ENCODE measurements at places on chromosomes 11 and 22.

GRCh38 chr11:73223998-73224730 lies 6.1 kb downstream of the P2RY2 start:
- DNase-seq = no peak

GRCh38 chr11:112290493-112290850 lies 29.8 kb upstream of the PLET1 start:
- DNase-seq = no peak

GRCh38 chr11:64251016-64251752 lies at the start of gene PLCB3:
PLCB3 (plus strand) TSS chr11:64251530; CDS start chr11:64251650, 120 bp downstream.
- DNase-seq = peak; percentile 39

- DNase-seq = no peak
These were observed 10.5 kb downstream of the ARHGEF17 start for GRCh38 chr11:73318501-73319011.

DNA sequence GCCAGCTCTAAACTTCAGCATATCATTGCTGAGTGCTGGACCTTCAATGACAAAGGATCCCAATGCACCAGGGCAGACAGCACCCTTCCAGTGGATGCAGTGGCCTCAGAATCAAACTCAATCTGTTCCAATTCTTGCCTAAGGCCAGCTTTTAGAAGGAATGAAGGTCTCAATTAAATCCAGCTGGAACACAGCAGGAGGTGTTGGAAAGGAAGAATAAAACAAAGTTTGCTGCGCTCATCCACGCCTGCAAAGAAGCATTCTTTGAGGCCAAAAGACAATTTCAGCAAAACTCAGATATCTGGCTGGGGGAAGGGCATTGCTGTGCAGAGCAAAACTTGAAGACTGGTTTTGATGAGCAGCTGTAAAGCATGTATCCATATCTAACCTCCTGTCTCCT lies 120.7 kb downstream of the CCDC81 start:
- no peak for DNase-seq

- no peak for DNase-seq
These were observed 90.9 kb downstream of the CTTN start for GRCh38 chr11:70489276-70489675.

DNA sequence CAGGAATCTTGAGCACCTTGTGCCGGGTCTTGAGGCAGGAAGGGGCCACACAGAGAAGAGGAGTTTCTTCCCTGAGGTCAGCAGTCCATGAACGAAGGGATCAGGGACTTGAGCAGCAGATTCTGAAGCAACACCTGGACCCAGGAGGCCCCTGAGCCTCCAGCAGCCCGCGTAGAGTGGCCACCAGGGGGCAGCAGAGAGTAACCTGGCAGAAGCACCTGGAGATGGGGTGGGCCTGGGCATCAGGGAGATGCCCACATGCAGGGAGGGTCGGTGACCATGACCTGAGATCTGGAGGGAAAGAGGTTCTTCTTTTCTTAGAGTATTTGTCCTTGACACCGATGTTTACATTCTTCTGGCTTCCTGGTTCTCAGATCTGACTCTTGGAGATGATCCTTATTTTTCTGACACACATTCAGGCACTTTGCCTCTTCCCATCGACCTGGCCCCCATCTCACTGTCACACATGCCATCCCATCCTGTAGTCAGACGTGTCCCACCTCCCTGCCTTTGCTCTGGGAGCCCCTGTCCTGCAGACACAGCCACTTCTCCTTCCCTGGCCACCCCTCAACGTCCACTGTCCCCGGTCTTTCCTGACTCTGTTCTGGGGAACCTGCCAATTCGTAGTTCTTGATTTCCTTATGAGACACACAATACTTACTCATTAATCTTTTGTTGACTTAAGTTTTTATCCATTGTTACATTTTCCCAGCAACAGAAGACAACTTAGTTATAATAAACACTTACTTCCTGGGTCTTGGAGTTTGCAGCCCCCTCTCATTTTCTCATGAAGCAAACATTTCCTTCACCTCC lies 66.5 kb downstream of the GGTLC2 start:
- peak; percentile 66 for DNase-seq

DNA sequence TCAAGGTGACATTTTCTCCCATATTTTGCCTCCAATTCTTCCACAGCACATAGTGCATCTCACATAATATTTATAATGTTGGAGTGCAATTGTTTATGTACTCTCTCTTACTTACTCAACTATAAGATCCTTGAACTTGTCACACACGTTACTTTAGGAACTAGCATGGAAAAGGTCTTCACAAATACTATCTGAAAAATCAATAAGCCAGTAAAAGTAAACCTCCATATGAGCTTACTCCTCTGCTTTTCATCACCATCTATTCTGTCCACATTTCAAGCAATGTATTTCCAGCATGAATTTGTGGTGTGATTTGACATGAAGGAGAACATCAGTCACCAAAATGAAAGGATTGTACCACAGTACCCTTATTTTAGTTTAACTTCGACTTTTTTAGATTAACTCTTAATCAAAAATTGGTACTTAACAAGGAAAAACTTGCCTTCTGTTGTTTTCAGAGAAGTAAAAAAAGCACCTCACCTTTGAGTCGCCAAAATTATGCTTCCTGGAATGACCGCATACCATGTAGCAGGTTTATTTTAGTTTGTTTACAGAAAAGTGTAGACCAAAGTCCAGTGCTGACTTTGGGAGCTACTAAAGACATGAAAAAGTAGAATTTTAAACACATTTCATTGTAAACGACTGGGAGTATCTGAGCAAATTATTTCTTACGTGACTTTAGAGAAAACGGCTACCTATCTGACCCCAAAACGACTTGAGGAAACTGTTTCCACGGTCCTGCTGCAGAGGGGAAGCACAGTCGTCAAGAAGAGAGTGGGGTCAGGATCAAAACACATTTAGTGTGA lies at the start of gene SLC22A9:
Gene SLC22A9 (plus strand): TSS at position 621 of the 806 bp plus-strand sequence. CDS start 272 bp downstream, outside the sequence.
- DNase-seq = no peak

- DNase-seq = no peak
These were observed 9.2 kb upstream of the SLC35E4 start for GRCh38 chr22:30626413-30626812.

DNA sequence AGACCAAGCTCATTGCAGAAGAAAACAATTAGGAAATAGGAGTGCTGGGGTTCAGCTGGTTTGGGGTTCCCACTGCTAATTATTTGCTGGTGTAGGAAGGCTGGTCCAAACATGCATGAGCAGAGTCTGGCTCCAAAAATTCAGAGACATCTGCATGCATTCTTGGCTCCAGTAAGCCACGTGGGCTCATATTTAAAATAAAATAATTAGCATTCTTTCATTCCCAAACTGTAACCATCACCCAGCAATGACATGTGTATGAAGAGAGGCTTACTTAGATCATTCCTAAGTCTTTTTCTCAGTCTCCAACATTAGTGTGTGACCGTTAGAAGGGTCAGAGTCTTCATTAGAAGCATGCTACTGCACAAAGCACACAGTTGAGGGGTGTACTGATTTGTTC lies 58.4 kb downstream of the EFCAB6 start:
- DNase-seq = no peak

DNA sequence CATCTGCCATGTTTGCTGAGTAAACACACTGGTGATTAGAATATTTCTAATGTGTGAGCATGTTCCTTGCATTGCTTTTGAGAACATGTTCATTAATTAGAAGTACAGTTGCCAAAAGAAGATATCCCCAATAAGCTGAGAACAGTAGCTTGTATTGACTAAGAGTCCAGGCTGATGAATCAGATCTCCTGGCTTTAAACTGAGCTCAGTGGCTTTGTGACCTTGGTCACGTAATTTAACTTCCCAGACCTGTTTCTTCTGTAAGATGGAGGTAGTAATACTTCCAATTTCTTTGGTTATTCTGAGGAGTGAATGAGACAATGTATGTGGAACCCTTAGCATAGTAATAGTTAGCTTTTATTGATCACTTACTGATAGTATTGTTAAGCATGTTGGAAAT lies 61.9 kb downstream of the CYB5R2 start:
- no peak for DNase-seq

- no peak for DNase-seq
These were observed 7.2 kb upstream of the IL18BP start for GRCh38 chr11:71991494-71991893.

DNA sequence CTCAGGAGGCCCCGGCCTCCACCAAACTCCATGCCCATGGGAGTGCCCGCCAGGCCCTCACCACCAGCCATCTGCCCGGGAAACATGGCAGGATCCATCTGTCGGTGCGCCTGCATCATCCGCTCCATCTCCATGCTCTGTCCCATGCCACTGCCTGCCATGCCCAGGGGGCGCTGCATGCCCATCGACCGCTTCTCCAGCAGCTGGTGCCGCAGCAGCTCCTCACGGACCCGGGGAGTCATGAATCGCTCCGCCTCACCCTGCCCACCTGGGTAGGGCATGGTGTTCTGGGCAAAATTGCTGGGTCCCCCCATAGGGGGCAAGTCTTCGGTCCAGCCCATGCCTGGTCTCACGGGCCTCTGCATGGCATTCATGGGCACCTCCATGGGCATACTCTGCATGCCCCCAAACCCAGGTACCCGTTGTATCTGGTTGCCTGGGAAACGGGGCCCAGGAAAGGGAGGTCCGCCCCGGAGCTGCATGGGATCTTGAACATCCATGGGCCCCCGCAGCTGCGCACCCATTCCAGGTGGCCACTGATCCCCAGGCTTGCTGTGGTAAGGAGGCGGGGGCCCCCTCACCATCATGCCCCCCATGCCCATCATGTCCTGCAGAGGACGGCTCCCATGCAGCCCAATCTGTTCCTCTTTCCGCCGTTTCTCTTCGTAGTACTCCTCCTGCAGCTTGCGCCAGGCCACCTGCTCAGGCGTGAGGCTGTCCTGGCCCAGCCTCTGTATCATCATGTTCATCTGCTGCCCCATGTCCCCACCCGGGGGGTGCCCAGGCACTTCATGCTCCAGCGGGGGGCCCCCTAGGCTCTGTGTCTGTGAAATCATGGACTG lies 18.0 kb downstream of the CXCR5 start:
- DNase-seq = no peak

DNA sequence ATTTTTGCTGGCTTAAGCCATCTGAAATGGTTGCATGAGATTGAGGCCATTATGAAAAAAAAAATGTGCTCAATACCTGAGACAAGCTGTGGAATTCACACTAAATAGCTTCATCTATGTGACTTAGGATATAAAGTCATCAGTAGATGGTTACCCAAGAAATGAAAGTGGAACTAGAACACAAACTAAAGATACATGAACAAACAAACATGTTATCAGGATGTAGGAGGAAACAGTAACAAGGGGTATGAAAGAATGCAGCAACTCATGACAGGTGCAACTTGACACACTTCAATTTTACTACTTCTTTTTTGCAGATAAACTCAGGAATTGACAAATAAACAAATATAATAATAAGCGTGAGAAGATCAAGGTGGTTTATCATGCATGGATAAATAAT lies 155.0 kb downstream of the WT1 start:
- no peak for DNase-seq

DNA sequence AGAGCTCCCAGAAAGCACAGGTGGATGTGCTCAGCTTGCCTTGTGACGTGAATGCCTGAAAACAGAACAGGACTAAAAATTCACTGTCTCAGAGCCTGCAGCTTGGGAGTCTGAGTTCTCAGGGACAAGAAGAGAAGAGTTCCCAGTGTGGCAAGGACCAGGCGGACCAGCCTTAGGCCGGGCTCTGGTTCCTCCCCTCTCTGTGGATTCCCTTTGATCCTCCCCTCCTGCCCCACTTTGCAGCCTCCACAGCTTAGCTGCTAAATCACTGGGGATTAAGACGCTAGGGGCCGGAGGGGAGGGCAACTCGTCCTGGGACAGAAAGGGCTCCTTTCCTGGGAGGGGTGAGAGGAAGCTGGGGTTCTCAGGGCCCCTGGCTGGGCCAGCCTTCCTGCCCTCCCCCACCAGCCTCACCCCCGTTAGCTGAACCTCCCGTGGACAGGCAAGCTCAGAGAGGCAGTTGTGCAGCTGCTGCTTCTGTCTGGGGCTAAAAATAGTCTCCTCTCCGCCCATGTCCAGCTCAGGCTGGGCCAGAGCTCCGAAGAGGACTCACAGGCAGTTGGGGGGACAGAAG lies 29.9 kb upstream of the JAM3 start:
- DNase-seq = no peak

DNA sequence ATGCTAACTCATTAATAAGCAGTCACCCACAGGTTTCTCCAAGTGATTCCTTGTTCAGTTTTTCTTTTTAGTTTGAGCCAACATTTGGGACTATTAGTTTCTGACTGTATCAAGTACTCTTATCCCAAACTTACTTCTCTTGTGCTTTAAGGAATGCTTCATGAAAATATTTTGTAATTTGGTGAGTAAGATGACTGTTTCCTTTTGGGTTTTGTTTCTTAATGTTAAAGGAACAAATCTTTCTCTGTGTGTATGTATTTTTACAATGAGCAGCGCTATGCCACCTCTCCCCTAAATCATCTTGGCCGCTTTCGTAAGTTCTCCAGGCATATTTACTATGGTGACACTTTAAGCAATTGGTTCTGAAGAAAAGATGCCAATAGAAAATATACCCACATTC lies 72.4 kb downstream of the LDLRAD3 start:
- no peak for DNase-seq

- DNase-seq = no peak
These were observed 29.6 kb downstream of the TMEM184B start for GRCh38 chr22:38243007-38243765.

- DNase-seq = no peak
These were observed 8.9 kb downstream of the TTC28 start for GRCh38 chr22:28670756-28671155.

GRCh38 chr11:102592634-102593581 lies 32.2 kb downstream of the MMP20 start:
- no peak for DNase-seq

DNA sequence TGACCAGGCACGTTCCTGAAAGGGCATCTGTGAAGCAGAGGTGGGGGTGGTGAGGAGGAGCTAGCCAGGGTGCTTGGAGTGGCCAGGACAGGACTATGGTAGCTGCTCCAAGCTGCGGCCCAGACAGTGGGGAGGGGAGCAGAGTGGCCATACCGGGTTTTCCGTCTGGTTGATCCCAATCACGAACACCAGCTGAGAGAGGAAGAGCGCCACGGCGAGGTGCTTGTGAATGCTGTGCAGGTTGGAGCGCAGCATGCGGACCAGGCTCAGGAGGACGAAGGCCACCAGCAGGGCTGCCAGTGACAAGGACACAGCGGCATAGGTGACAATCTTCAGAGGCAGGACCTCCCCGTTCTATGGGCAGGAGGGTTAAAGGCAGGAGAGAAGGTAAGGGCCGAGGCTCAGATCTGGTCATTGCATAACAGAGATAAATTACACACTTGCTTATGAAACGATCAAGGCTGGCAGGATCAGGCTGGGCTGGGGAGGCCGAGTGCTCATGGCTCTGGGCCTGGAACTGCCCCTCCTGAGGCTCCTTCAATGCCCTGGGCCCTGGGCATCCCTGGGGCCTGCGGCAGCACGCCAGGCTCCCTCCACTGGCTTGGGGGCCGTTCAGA lies 41.5 kb downstream of the TRMU start:
- DNase-seq = no peak

GRCh38 chr11:93143186-93143585 lies 54.6 kb downstream of the SLC36A4 start:
- no peak for DNase-seq

Measured in activated CD4-positive, alpha-beta T cell treated with anti-CD3 and anti-CD28 coated beads, Interleukin-2, amount 50 U/mL, for 24 hours (primary cell).